Endothelial cell of umbilical vein (primary cell): ENCODE measurements at places on chromosomes 4 and X. TPM values are rescaled to one million over a fixed set of nuclear protein-coding genes. Genes with fewer than 3 reads are reported as not detected.

The FAM133A gene
- not detected in 2 replicates for total RNA-seq

The PPP4R3C gene
- not detected in 2 replicates for total RNA-seq

The NPY5R gene
- total RNA-seq, result not detected in 2 replicates

The UNC5C gene
- total RNA-seq, result 0.44 and 0.53 TPM in 2 replicates

The NMU gene
- total RNA-seq, result 3.7 TPM in 1 of 2 replicates, not detected in the other

The SPIN3 gene
- total RNA-seq, result 6.3 TPM in 2 replicates

The LNX1 gene
- 1.3 and 1.9 TPM in 2 replicates for total RNA-seq

The UGT8 gene
- total RNA-seq, result 0.11 and 0.14 TPM in 2 replicates

The ENOPH1 gene
- total RNA-seq, result 35.0 and 35.3 TPM in 2 replicates

The MTMR8 gene
- total RNA-seq, result 0.75 and 1.1 TPM in 2 replicates

DNA sequence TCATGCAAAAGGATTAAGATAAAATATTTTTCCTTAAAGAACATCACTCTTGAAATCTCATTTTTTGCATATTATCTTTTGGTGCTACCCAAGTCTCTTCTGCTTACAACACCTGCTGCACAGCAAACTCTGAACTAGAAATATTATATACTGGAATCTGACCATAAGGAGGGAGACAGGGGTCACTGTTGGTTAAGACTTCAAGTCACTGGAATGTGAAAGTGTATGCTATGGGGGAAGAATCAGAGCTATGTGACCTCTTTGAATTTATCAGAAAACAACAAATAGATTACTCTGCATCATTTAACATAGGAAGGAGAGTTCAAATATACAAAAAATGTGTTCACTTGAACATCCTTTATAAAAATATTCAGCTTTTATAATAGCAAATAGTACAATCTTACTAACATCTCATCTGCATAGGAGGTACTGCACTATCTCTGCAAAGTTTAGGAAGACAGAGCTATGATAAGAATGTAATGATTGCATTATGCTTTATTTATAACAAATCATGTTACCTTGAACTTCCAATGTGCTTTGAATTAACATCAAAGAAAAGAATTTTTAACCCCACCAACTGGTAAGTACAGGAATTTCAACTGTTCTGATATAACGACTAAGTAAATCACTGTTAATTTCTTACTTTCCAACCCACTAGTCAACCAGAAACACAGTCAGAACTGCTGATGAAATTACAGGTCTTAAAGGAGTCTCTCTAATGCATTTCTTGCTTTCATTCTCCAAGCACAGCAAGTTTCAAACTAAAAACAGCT is 69.8 kb downstream of the ZNF827 start:
- H3K27me3 ChIP-seq, result no peaks in the 10 kb centered on the region
- no peaks in the 10 kb centered on the region for H3K36me3 ChIP-seq
- peaks cover 6% of the 10 kb centered on the region for H3K4me1 ChIP-seq
- peak; percentile 37 for DNase-seq
- no peak overlapping the region for H3K27ac ChIP-seq
- no peak overlapping the region for H3K4me3 ChIP-seq

- H3K27me3 ChIP-seq, result no peaks in the 10 kb centered on the region
- DNase-seq, result no peak
- H3K4me1 ChIP-seq, result no peaks in the 10 kb centered on the region
- H3K36me3 ChIP-seq, result no peaks in the 10 kb centered on the region
- H3K27ac ChIP-seq, result no peak overlapping the region
These were observed 57.5 kb downstream of the ADRA2C start for GRCh38 chr4:3823496-3824341.

GRCh38 chr4:72558655-72559054 is 10.4 kb downstream of the ADAMTS3 start:
- no peaks in the 10 kb centered on the region for H3K27me3 ChIP-seq
- H3K27ac ChIP-seq, result no peak overlapping the region
- H3K4me1 ChIP-seq, result no peaks in the 10 kb centered on the region

- peak; percentile 43 for DNase-seq
- peaks cover 24% of the 10 kb centered on the region for H3K36me3 ChIP-seq
- no peaks in the 10 kb centered on the region for H3K27me3 ChIP-seq
- H3K4me3 ChIP-seq, result no peak overlapping the region
- H3K4me1 ChIP-seq, result peaks cover 45% of the 10 kb centered on the region
- peak overlapping the region; percentile 26 for H3K27ac ChIP-seq
These were observed 548.7 kb upstream of the DIPK2B start for GRCh38 chrX:45749375-45749774.

- H3K27ac ChIP-seq, result no peak overlapping the region
- H3K27me3 ChIP-seq, result no peaks in the 10 kb centered on the region
- H3K4me3 ChIP-seq, result no peak overlapping the region
- DNase-seq, result no peak
These were observed 62.8 kb upstream of the GRIA3 start for GRCh38 chrX:123121241-123121640.

GRCh38 chr4:41510179-41510578 is 27.8 kb upstream of the LIMCH1 start:
- peaks cover 4% of the 10 kb centered on the region for H3K27me3 ChIP-seq
- no peak overlapping the region for H3K27ac ChIP-seq
- no peaks in the 10 kb centered on the region for H3K4me1 ChIP-seq
- no peak for DNase-seq

DNA sequence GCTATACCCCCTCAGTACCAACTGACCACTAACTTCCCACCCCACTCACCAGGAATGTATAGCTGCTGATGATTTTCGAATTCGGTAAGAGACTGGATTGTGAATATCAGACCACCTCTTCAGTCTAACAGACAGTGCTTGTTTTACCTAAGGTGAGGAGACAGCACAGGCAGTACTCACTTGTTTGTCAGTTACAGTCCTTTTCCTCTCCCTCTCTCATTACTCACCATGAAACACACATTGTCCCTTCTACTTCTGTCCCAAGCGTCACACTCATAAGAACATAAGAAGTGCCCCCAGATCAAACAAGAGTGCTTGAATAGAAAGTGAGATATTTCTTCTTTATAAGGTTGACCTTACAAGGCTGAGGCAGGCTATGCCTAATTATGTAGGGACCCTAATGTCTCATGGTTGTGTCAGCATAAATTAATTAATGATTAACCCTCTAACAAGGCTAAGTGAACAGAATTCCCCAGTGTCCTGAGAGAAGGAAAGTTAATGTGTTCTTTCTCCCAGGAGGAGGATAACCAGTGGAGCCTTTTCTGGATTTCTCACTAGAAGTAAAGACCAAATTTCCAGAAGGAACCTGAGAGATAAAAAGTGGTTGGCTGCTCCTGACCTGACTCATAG is 32.2 kb downstream of the ZCCHC12 start:
- H3K27ac ChIP-seq, result no peak overlapping the region
- no peaks in the 10 kb centered on the region for H3K27me3 ChIP-seq
- H3K36me3 ChIP-seq, result no peaks in the 10 kb centered on the region
- no peaks in the 10 kb centered on the region for H3K4me1 ChIP-seq
- DNase-seq, result no peak

DNA sequence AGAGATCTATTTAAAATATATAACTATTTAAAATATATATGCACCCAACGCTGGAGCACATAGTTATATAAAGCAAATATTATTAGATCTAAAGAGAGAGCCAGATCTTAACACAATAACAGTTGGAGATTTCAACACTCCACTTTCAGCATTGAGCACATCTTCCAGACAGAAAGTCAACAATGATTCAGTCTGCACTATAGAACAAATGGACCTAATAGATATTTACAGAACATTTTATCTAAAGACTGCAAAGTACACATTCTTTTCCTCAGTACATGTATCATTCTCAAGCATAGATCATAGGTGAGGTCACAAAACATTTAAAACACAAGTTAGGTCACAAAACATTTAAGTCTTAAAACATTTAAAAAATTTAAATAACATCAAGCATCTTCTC is 36.4 kb downstream of the NLRP2B start:
- DNase-seq, result no peak
- H3K27me3 ChIP-seq, result no peaks in the 10 kb centered on the region
- H3K36me3 ChIP-seq, result no peaks in the 10 kb centered on the region

DNA sequence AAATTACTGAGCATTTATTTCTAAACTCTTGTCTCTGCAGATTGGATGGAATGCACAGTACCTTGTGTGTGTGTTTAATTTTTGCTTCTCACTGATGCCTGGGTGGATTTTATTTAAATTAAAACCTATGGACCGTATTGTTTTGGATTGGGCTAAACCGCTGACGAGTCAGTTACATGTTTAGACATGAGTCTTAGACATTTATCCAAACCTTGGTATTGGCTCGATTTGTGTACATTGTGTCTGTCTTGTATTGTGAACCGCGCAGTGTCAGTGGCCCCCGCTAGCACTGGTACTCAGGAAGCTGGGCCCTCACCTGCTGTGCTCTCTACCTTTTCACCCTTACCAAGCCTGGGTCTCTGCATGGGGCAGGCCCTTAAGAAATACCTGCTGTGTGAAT is 40.8 kb upstream of the TADA2B start:
- DNase-seq, result no peak
- no peak overlapping the region for H3K4me3 ChIP-seq
- H3K36me3 ChIP-seq, result peaks cover 18% of the 10 kb centered on the region
- H3K4me1 ChIP-seq, result no peaks in the 10 kb centered on the region

- no peak for DNase-seq
- peaks cover 92% of the 10 kb centered on the region for H3K27me3 ChIP-seq
- no peaks in the 10 kb centered on the region for H3K4me1 ChIP-seq
- no peak overlapping the region for H3K27ac ChIP-seq
- no peak overlapping the region for H3K4me3 ChIP-seq
These were observed 71.8 kb downstream of the FBXO8 start for GRCh38 chr4:174211622-174212044.

- no peak overlapping the region for H3K4me3 ChIP-seq
- H3K27me3 ChIP-seq, result no peaks in the 10 kb centered on the region
- peak; percentile 91 for DNase-seq
- H3K36me3 ChIP-seq, result peaks cover 12% of the 10 kb centered on the region
- peaks cover 16% of the 10 kb centered on the region for H3K4me1 ChIP-seq
These were observed 34.5 kb downstream of the ABCE1 start for GRCh38 chr4:145132511-145133098.

DNA sequence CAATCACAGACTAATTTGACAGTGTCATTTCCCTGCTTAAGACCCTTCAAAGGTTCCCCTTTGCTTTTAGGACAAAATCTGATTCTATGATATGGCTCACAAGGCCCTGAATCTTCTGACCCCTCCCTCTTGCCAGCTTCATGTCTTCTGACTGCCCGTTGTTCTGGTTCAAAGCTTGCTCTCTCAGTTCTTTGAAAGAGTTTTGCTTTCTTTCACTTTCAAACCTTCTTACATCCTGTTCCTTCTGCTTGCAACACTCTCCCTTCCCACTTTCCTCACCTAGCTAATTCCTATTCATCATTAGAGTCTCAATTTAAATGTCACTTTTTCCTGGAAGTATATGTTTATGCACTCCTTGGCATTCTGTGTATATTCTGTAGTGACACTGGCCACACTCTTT is 299.2 kb downstream of the IDS start:
- DNase-seq, result no peak
- H3K27me3 ChIP-seq, result no peaks in the 10 kb centered on the region
- no peaks in the 10 kb centered on the region for H3K4me1 ChIP-seq
- H3K27ac ChIP-seq, result no peak overlapping the region
- H3K4me3 ChIP-seq, result no peak overlapping the region
- no peaks in the 10 kb centered on the region for H3K36me3 ChIP-seq

- peak overlapping the region; percentile 90 for H3K27ac ChIP-seq
- no peaks in the 10 kb centered on the region for H3K4me1 ChIP-seq
- H3K4me3 ChIP-seq, result peak overlapping the region; percentile 81
These were observed 12.4 kb upstream of the ZCCHC13 start for GRCh38 chrX:74291577-74291963.

DNA sequence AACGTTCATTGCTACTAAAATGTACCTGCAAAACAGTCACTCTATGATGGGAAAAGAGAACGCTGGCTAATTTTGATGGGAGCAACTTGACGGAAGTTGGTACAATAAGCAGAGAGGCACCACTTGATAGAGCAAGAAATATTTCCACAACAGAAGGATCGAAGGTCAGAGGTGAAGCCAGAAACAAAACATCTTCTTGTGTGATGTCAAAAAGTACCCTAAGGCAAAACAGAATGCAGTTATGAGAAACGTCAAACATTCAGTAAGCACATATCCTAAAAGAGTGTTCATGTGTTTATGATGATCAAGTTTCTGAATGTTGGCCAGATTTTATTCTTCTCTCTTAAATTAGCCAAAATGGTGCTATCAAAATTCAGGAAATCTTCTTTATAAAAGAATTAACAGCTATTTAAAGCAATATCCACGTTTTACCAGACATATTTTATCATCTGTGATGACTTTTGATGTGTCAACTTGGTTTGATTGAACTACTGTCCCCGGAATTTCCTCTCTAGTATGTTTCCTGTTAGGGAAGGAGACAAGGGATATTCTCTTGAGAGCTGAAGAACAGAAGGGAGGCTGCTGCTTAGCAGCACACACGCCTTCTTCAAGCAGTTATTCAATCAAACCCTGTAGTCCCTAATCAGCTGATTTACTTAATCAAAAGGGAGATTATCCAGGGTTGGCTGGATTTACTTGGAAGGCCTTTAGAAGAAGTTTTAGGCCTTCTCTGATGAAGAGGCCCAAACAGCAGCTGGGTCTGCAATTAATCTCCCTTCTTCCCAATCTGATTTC is 15.7 kb downstream of the AASDH start:
- no peaks in the 10 kb centered on the region for H3K27me3 ChIP-seq
- H3K27ac ChIP-seq, result no peak overlapping the region
- no peaks in the 10 kb centered on the region for H3K36me3 ChIP-seq

- no peaks in the 10 kb centered on the region for H3K27me3 ChIP-seq
- H3K27ac ChIP-seq, result no peak overlapping the region
- no peak for DNase-seq
- no peak overlapping the region for H3K4me3 ChIP-seq
- H3K4me1 ChIP-seq, result no peaks in the 10 kb centered on the region
- no peaks in the 10 kb centered on the region for H3K36me3 ChIP-seq
These were observed 14.2 kb downstream of the SEPSECS start for GRCh38 chr4:25146076-25146475.

GRCh38 chrX:24760363-24761000 is 66.8 kb downstream of the POLA1 start:
- H3K4me1 ChIP-seq, result no peaks in the 10 kb centered on the region
- no peak for DNase-seq
- no peaks in the 10 kb centered on the region for H3K36me3 ChIP-seq
- no peaks in the 10 kb centered on the region for H3K27me3 ChIP-seq
- H3K4me3 ChIP-seq, result no peak overlapping the region
- H3K27ac ChIP-seq, result no peak overlapping the region

GRCh38 chrX:21940356-21940829 is at the start of gene SMS:
Gene SMS, plus strand, starts transcription at chrX:21940709. Its CDS starts 116 bp downstream, at chrX:21940825.
- H3K27ac ChIP-seq, result peak within 1 kb of the TSS; percentile 84
- peak; percentile 66 for DNase-seq
- no peaks in the 10 kb centered on the region for H3K27me3 ChIP-seq

DNA sequence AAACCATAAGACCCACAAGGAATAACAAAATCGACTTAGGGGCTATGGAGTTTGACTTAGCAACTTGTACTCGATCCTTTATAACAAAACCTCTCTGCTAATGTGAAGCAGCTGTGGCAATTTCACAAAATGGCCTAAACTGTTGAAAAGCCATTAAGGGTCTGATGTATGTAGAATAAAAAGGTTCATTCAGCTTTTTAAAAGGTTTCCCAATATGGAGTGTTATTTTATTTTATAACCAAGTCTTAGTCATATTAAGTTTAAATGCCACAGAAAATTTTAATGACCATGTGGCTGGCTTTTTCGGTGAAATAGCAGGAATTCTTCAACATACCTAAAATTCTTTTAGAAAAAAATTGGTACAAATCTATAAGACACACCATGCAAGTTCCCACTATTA is 291.8 kb upstream of the HAND2 start:
- no peaks in the 10 kb centered on the region for H3K27me3 ChIP-seq
- no peak for DNase-seq
- H3K27ac ChIP-seq, result no peak overlapping the region
- no peaks in the 10 kb centered on the region for H3K36me3 ChIP-seq
- no peaks in the 10 kb centered on the region for H3K4me1 ChIP-seq

GRCh38 chr4:184613405-184613804 is 35.8 kb downstream of the CASP3 start:
- H3K27ac ChIP-seq, result no peak overlapping the region
- H3K36me3 ChIP-seq, result no peaks in the 10 kb centered on the region
- H3K27me3 ChIP-seq, result no peaks in the 10 kb centered on the region
- H3K4me1 ChIP-seq, result no peaks in the 10 kb centered on the region
- no peak overlapping the region for H3K4me3 ChIP-seq
